ENCODE measurements at places on chromosomes 11 and 22. TPM values are rescaled to one million over a fixed set of nuclear protein-coding genes. Genes with fewer than 3 reads are reported as not detected.

DNA sequence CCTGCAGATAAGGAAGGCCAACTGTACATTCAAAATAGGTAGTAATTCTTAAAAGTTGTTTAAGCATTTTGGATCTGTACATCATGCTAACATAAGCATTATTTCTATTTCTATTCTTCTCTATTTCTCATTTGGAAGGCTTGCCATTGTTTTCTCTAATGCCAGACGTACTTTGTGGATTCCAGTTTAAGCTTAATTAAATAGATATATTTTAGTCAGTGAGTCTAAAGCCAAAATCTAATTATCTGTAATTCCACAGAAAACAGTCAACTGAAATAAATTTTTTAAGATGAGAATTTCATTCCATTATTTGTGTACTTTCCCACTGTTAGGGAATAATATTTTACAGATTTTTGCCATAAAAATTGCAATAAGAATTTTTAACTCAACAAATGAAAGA, 123.0 kb downstream of the LUZP2 start:
- no peaks in the 10 kb centered on the region for H3K27me3 ChIP-seq
- DNase-seq = no peak
- no peak overlapping the region for H3K27ac ChIP-seq
- H3K36me3 ChIP-seq = no peaks in the 10 kb centered on the region
- H3K4me3 ChIP-seq = no peak overlapping the region

GRCh38 chr11:12497431-12497830, 120.1 kb downstream of the PARVA start:
- H3K4me3 ChIP-seq = no peak overlapping the region
- H3K27ac ChIP-seq = no peak overlapping the region
- DNase-seq = no peak
- H3K36me3 ChIP-seq = no peaks in the 10 kb centered on the region

The TRIM48 gene
- total RNA-seq = not detected

DNA sequence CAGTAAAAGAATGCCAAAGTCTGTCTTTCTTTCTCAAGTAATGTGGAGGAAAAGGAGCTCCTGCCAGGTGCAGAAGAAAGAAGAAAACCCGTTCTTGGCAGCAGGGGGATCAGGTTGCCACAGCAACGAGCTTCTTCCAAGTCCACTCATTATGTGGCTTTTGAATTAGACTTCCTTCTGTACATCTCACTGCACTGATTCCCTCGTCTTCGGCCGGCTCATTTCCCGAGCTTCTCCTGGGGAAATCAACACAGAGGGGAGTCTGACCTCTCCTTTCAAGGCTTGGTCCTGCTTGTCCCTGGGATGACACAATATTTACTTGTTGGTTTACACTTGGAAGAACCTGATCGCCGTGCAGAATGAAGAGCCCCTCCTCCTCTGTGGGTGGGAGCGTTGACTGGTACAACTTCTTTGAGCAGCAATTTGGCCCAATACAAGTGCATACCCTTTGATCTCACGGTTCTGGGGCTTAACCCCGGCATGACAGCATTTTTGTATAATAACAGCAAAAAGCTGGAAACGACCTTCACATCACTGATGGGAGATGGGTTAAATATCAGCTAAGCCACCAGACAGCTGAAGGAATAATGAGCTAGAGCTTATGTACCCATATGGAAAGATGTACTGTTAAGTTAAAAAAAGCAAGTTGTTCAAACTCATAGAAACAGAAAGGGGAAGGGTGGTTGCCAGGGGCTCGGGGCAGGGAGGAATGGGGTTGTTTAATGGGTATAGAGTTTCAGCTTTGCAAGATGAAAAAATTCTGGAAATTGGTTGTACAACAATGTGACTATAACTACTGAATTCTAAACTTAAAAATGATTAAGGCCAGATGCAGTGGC, 35.4 kb downstream of the MCHR1 start:
- DNase-seq = no peak
- no peak overlapping the region for H3K4me3 ChIP-seq
- peaks cover 21% of the 10 kb centered on the region for H3K4me1 ChIP-seq
- no peak overlapping the region for H3K27ac ChIP-seq

DNA sequence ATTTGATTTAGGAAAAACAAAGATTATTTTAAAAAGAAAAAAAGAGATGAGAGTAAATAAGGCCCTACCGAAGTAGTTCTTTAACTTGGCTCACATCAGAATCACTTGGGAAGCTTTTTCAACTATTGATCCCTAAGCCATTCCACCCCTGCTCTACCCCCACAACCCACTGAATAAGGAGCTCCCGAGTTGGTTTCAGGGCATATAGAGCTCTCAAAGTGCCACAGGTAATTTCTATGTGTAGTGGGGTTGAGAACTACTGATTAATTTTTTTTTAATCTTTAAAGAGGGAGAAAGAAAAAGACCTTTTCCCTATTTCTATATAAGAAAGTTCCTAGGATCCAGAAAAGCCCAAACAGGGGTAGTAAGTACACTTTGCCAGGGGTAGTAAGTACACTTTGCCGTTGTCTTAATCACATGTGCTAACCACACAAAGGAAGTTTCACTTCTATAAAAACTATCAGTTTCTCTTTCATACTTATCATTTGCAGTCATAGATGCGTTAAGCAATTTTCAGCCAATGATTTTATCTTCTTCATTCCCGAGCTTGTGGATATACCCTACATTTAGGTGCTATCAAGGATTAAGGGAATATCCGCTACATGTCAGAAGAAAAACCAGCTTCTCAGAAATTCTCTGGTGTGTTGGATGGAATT, 108.4 kb upstream of the ZC3H12C start:
- H3K4me1 ChIP-seq = peaks cover 19% of the 10 kb centered on the region
- H3K36me3 ChIP-seq = peaks cover 2% of the 10 kb centered on the region
- no peak overlapping the region for H3K27ac ChIP-seq
- H3K4me3 ChIP-seq = peak overlapping the region; percentile 23
- H3K27me3 ChIP-seq = peaks cover 11% of the 10 kb centered on the region

DNA sequence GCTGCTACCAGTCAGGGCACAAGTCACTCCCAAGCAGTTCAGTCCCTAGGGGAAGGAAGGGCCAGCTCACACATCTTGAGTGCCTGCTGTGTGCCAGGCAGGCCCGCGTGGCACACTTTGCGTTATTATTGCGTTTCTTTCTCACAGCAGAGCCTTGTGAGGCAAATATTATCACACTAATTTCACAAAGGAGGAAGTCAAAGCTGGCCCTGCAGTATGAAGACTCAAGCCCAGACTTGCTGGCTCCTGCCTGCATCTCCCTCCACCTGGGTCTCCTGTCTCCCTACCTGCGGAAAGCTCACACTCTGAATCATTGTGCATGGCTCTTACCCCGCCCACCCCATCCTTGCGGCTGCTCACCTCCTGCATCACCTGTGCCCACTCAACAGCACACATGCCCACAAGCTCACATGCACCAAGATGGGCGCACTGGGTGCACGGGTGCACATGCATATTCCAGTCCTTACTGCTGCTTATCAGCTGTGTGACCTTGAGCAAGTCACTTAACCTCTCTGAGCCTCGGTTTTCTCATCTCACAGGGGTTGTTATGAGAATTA, 31.7 kb upstream of the P2RY2 start:
- peaks cover 18% of the 10 kb centered on the region for H3K27me3 ChIP-seq
- H3K27ac ChIP-seq = no peak overlapping the region
- H3K36me3 ChIP-seq = no peaks in the 10 kb centered on the region
- peaks cover 13% of the 10 kb centered on the region for H3K4me1 ChIP-seq
- H3K4me3 ChIP-seq = no peak overlapping the region

The SAA2 gene
- not detected for total RNA-seq

The OR4X2 gene
- total RNA-seq = not detected

GRCh38 chr22:28143961-28144745, 225.1 kb upstream of the PITPNB start:
- no peak overlapping the region for H3K4me3 ChIP-seq
- no peak overlapping the region for H3K27ac ChIP-seq
- DNase-seq = no peak
- no peaks in the 10 kb centered on the region for H3K4me1 ChIP-seq

- peaks cover 2% of the 10 kb centered on the region for H3K27me3 ChIP-seq
- DNase-seq = no peak
- no peak overlapping the region for H3K4me3 ChIP-seq
- H3K27ac ChIP-seq = no peak overlapping the region
Measured at GRCh38 chr11:5124891-5125620, 13.1 kb downstream of the OR52A5 start.

DNA sequence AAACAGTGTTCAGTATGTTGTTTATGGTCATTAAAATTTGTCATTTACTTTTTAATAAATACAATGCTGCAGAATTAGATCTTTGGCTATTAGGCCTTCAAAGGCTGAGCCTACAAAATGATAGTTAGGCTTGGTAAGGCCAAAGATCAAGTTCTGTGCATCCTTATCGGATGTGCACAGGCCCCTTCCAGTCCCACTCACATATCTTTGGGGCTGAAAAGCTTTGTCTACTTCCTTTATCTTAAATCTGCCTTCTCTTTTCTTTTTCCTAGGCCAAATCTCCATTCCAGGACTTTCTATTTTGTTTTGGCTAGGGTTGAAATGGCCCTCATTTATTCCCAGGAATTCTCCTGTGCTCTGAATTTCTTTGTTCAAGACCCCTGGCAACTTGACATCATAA, 3.4 kb upstream of the GLB1L2 start:
- H3K4me3 ChIP-seq = no peak overlapping the region
- H3K4me1 ChIP-seq = peaks cover 18% of the 10 kb centered on the region
- DNase-seq = no peak
- H3K27me3 ChIP-seq = peaks cover 31% of the 10 kb centered on the region

The OR8H2 gene
- not detected for total RNA-seq

- peaks cover 2% of the 10 kb centered on the region for H3K36me3 ChIP-seq
- H3K27ac ChIP-seq = no peak overlapping the region
- no peaks in the 10 kb centered on the region for H3K27me3 ChIP-seq
- H3K4me3 ChIP-seq = no peak overlapping the region
Measured at GRCh38 chr11:86205421-86206336, 38.9 kb upstream of the EED start.

The TSKU gene
- total RNA-seq = 1.1 TPM

GRCh38 chr11:103624708-103625623, 411.5 kb upstream of the DDI1 start:
- H3K27me3 ChIP-seq = peaks cover 2% of the 10 kb centered on the region
- H3K4me1 ChIP-seq = no peaks in the 10 kb centered on the region
- no peak overlapping the region for H3K27ac ChIP-seq
- H3K36me3 ChIP-seq = no peaks in the 10 kb centered on the region
- no peak for DNase-seq
- H3K4me3 ChIP-seq = no peak overlapping the region

DNA sequence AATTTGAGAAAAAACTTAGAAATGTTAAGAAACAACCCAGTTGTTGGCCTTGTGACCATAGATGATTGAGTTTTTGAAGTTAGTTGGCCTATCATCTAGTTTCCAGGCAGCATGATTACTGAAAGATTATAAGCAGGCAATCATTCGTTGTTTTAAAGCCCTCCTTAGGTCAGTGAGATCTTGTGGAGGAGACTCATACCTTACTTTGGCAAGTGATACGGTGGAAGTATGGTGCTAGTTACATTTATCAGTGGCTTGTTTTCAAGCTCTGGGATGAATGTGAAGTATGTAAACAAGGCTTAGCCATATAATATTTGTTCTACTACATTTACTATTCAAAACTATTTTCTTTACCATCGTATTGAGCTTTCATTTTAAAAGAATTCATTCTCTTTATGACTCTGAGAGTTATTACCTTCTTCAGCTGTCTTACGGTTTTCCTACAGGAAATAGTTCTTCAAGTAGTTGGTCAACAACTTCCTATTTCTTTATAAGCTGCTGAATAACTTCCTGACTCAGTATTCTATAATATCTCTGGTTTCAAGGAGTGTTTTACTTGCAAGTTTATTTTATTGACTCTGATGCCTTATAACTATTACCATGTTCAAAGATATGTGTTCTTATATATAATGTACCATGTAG, 7.3 kb downstream of the YAP1 start:
- no peak overlapping the region for H3K27ac ChIP-seq
- H3K4me1 ChIP-seq = no peaks in the 10 kb centered on the region
- no peak for DNase-seq

DNA sequence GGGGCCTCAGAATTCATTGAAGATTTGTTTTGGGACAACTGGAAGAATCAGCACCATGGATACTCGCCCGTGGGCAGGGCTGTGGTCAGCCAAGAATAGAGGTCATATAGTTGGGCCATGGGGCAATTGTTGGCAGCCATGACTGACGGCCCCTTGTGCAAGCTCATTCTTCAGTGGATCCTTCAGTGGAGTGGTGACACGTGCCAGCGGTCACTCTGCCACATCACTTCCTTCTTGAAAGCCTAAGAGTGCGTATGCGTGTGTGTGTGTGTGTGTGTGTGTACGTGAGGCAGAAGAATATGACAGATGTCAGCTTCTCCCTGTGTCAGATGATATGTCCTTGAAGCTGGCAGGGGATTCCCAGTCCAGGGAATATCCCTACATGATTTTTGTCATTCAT, 1.8 kb upstream of the IL18BP start:
- no peak overlapping the region for H3K27ac ChIP-seq
- no peaks in the 10 kb centered on the region for H3K27me3 ChIP-seq
- H3K4me3 ChIP-seq = no peak overlapping the region

- no peak overlapping the region for H3K4me3 ChIP-seq
- H3K27ac ChIP-seq = no peak overlapping the region
- H3K4me1 ChIP-seq = peaks cover 16% of the 10 kb centered on the region
Measured at GRCh38 chr11:134024420-134025081, 44.3 kb upstream of the JAM3 start.

DNA sequence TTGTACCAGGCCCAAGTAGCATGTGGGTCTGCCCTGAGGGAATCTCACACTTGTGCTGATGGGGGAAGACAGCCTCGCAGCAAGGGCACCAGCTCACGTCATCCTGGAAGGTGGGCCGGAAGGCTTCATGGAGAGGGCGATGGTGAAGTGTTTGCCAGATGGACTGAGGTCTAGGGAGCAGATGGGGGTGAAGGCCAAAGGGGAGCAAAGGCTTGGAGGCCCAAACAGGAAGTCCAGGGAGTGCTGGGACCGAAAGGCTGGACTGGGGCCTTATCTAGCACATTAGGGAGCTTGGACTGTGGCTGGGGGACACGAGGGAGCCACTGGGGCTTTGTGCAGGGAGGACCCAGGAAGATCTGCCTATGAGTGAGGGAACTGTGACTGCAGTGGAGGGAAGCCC, 1.2 kb upstream of the TNFRSF13C start:
- no peaks in the 10 kb centered on the region for H3K36me3 ChIP-seq
- H3K27me3 ChIP-seq = peaks cover 23% of the 10 kb centered on the region
- no peak for DNase-seq

DNA sequence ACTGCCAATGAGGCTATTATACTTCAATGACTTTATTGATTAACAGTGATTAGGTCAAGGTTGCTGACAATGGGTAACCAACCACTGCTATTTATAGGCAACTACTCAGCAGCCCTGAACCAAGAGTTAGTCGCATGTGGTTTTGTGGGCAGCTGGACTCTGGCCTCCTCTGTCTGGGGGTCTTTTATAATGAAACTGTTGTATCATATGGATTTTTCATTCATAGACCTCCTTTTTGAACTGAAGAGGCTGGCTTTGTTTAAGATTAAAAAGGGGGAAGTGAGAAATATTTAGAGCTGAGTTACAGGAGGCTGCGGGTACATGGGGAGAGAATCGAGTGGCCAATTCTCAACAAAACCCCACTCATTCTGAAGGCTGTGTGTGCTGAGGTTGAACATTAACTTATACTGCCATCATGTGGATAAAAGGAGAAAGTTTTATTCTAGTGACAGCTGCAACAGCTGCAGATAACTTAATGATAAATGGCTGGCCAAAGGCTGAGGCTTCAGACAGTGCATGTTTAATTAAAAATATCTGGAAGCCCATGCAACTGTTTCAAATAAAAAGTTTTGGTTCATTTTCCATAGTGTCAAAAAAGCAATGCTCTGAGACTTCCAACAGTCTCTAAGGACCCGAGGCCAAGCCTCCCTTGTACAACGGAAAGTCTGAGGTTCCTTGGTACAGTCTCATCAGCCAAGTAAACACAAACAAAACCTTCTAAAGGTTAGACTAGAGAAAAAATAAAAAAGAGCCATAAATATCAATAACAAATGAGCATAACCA, 682.6 kb downstream of the KCNA4 start:
- H3K4me1 ChIP-seq = no peaks in the 10 kb centered on the region
- no peak overlapping the region for H3K4me3 ChIP-seq
- no peaks in the 10 kb centered on the region for H3K36me3 ChIP-seq
- DNase-seq = no peak
- no peak overlapping the region for H3K27ac ChIP-seq
- H3K27me3 ChIP-seq = no peaks in the 10 kb centered on the region
